ENCODE measurements at places on chromosomes 11 and 22.

DNA sequence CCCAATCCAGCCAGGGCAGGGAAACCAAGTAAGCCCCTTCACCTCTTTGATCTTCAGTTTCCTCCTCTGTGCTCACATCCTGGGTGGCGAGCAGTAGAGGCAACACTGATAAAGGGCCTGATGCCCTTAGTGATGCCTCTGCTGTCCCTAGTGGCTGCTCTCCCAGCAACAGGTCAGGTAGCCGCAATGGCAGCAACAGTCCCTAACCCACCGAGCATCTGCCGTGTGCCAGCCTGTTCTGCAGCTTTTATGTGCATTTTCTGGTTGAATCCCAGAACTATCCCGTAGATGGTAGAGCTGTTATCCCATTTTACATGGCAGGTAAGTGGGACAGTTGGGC lies 5.2 kb downstream of the SCYL1 start:
- DNase-seq: no peak

- DNase-seq: no peak
These were observed 33.5 kb upstream of the CD44 start for GRCh38 chr11:35105319-35106079.

DNA sequence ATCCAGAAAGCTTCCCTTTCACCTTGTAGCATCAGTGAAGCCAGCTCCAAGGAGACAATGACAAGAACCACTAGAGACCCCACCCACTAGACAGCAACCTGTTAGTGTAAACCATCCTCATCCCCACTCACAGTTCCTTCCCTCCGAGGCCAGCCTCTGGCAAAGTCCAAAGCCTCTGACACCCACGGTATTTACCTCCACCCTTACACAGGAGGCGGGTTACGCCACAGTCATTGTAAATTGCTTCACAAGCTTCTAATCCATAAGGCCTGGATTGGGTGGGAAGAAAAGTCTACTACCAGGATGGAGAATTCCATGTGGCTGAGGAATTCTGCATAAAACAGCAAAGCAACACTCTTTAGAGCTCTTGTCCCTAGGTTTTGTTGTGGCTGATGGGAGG lies 287.4 kb downstream of the BUD13 start:
- no peak for DNase-seq

- no peak for DNase-seq
These were observed 75.0 kb upstream of the AMPD3 start for GRCh38 chr11:10379871-10380568.

DNA sequence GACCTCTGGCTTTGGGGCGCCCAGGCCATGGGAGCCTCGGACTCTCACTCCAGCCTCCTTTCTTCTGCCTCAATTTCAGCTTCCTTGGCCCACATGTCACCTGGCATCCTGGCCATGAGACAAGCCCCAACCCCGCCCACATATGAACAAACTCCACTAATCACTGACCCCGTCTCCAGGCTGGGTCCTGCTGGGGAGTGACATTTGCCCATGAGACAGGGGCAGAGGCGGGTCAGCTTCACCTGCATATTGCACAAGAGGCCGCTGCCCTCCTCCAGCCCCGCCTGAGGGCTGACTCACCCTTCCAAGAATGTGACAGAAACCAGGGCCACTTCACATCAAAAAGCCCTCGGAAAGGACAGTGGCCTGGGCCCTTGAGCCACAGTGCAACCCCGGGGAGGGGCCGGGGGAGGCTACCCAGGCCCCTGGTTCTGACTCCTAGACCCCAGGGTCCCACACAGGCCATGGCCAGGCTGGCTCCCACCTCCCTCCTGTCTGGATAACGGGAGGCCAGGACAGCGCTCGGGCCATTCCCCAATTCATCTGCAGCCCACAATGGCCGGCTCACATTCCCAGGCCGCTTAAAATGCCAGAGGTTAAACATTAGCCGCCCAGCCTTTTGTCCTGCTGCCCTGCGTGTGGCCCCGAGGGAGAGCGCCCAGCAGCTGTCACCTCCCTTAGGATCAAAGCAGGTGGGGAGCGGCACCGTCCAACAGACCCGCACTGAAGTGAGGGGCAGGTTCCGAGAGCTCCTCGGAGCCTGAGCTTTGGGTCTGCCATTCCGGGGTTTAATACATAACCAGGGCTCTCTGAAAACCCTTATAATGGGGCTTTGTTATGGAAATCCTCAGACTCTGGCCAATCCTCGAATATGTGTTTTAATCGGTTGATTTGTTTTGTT lies 42.3 kb downstream of the TRMU start:
- no peak for DNase-seq

DNA sequence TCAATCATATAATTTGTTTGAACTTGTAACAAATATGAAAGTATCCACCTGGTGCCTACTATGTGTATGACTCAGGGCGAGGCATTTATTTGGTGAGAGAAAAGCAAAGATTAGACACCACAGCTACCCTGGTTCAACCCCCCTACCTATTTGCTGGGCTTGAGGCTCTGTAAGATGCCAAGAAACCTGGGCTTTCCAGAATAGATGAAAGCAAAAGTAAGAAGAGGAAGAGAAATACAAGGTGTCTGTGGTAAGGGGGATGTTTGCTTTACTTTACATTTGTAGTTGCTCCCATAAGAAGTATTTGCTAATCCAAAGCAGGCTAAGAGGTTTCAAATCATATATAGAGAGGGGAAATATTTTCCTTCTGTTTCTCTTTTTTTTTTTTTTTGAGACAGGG lies 61.7 kb downstream of the DDI1 start:
- no peak for DNase-seq

- no peak for DNase-seq
These were observed 114.5 kb upstream of the SYT13 start for GRCh38 chr11:45400591-45400990.

GRCh38 chr11:496834-497564 lies 10.0 kb downstream of the RNH1 start:
- DNase-seq: no peak
